CD4-positive, alpha-beta T cell treated with Interleukin-6 at 100 ng/mL for 8 hours (primary cell): ENCODE measurements at places on chromosomes 1 and 21.

GRCh38 chr1:55868026-55868425 lies 652.9 kb upstream of the USP24 start:
- DNase-seq, result no peak

GRCh38 chr1:174874331-174875053 lies 125.3 kb upstream of the CACYBP start:
- no peak for DNase-seq

GRCh38 chr1:100866041-100866900 lies 28.4 kb downstream of the EXTL2 start:
- peak; percentile 2 for DNase-seq

- DNase-seq, result peak; percentile 19
These were observed 1.3 kb downstream of the TGFBR3 start for GRCh38 chr1:91884459-91885212.

GRCh38 chr1:34858901-34859445 lies 576 bp downstream of the SMIM12 start:
- DNase-seq, result no peak

DNA sequence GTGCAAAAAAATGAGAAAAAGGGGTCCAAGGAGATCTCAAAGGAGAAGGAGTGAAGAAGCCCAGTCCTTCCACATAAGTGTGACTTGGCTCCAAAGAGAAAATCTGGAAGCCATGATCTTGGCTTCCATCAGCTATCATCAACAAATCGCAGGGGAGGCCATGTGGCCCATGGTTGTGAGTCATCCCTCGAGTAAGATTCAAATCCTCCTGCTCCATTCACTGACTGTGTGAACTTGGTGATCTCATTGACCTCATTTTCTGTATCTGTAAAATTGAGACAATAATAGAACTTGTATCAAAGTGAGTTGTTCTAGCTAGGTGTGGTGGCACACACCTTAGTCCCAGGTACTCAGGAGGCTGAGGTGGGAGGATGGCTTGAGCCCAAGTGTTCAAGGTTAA lies 79.1 kb upstream of the OLIG2 start:
- no peak for DNase-seq

- DNase-seq, result no peak
These were observed 27.5 kb upstream of the MYSM1 start for GRCh38 chr1:58727364-58727763.

DNA sequence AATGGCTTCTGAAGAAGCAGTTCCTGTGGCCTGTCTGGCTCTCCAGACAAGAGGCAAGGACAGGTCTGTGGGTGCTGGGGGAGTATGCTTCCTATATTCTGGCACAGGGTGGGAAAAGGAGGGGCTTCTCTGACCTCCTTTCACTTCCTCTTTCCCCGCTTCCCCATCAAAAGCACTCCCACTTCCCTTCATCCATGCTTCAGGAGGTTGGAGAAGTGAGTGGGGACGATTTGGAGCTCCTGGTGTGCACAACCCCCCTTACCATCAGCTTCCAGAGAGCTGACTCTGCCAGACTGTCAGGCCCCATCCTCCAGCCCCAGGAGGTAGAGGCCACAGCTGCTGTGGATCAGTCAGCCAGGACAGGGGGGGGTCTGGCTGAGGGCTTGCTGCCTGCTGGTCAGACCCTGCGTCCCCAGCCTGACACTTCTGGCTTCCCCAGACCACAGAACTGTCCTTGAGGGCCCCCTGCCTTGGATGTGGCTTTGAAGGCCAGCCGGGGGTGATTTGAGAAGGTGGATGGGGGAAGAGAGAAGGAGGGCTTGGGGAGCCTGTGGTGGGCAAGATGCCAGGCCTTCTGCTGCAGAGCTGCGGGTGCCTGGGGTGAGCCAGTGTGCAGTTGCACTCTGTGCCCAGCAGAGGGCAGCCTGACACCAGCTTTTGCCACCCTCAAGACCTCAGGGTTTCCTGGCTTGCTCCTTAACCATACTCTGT lies 21.5 kb upstream of the TMEM222 start:
- DNase-seq, result peak; percentile 76

GRCh38 chr1:37152491-37152890 lies 118.2 kb upstream of the GRIK3 start:
- no peak for DNase-seq

- no peak for DNase-seq
These were observed 54.1 kb downstream of the KCNJ15 start for GRCh38 chr21:38310646-38311485.

DNA sequence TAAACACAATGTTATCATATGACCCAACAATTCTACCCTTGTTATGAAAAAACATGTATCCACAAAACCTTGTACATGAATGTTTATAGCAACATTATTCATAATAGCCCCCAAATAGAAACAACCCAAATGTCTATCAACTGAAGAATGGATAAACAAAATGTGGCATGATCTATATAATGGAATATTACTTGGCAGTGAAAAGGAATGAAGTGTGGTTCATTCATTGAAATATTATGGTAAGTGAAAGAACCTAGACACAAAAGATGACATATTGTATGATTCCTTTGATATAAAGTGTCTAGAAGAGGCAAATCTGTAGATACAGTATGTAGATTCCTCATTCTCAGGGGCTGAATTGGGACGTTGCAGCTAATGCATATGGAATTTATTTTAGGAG lies 151.2 kb downstream of the KIF26B start:
- DNase-seq, result no peak

DNA sequence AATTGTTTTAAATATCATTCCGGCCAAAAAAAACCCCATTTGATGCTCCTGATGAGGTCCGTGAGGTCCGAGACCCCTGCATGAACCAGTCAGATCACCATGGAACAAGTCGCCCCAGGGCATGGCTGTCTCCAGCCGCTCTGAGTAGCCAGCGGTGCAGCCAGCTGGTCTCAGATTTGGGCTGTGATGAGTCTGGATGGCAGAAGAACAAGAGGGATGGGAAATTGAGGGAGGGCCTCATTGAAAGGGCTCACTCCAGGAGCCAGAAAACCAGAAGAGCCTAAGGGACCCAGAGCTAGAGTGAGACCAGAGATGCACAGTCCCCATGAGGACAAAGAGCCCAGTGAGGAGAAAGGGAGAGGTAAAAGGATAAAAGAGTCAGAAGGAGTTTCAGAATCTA lies 174.0 kb downstream of the TOMM20 start:
- no peak for DNase-seq

DNA sequence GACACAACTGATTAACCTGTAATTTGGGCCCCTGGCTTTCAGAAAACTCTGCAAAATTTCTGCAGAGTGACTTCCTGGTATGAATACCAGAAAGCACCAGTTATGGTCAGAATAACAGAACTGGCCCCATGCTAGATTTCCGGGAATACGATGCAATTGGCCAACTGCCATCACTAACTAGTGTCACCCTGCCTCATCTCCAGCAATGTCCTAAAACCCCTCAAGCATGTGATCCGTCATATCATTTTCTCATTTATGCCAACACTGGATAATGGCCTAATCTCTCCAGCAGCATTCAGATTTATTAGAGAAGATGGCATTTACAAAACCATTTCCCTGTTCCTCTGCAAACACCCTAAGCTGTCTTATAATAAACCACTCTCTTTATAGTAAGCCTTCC lies 15.4 kb downstream of the KAZN start:
- no peak for DNase-seq

DNA sequence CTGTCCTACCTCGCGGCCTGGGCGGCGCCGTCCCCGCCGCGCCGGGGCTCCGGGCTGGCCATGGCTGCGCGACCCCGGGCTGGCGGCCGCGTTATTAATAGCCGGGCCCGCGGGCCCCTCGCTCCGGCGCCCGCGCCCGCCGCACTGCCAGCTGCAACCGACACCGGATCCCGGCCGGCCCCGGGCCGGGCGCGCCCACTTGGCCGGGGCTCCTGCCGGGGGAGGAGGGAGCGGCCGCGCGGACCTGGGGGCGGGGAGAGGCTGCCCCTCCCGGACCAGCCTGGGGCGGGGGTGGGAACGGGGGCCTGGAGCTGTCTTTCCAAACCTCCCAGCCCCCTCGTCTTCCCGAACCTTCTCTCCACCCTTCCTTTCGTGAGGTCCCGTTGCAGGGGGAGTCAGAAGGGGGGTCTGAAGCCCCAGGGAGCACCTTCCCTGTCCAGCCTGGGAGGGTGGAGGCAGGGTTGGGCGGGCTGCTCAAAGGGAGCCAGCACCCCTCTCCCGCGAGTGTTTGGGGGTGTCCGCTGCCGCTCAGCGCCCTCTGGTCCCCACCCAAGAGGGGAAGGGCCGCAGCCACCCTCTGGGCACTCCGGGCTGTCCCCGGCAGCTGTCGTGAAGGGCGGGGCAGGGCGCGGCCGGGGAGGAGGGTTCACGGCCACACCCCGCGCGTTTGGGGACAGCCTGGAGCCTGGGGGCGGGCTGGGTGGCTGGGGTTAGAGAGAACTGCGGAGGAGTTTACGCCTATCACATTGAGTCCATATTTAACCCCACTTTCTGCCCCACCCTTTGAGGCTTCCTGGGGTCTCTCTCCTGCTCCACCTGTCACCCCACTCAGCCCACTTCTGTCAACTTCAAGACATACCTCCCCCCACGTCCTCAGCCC lies at the start of gene SYNC:
TSS of gene SYNC (minus strand) at position 172 of the 880 bp plus-strand sequence. CDS start at position 62, 110 bp downstream.
- DNase-seq, result no peak

- no peak for DNase-seq
These were observed 97.8 kb upstream of the ADGRL2 start for GRCh38 chr1:81702903-81703302.

- no peak for DNase-seq
These were observed 26.3 kb downstream of the PLEKHA6 start for GRCh38 chr1:204333427-204333826.

GRCh38 chr1:76868154-76868882 lies 1.0 kb downstream of the ST6GALNAC5 start:
- DNase-seq, result no peak

DNA sequence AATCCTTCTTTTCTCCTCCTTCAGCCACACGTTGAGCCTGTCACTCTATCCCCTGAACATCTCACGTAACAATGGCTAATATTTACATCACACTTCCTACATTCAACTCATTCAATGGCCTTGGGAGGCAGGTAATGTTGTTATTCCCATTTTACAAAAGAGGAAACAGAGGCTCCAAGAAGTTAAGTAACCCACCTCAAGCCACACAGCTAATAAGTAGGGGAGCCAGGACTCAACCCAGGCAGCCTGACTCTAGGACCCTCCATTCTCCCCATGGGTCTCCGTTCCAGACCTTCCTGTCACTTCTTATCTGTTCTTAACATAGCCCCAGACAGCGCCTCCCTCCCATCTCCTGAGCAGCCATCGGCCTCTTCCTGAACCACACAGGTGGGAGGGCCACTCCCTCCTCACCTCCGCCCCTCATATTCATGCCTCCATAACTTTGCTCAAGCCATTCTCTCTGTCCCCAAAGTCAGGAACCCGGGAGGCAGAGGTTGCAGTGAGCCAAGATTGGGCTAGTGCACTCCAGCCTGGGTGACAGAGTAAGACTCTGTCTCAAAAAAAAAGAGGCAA lies 2.2 kb downstream of the PADI4 start:
- no peak for DNase-seq

DNA sequence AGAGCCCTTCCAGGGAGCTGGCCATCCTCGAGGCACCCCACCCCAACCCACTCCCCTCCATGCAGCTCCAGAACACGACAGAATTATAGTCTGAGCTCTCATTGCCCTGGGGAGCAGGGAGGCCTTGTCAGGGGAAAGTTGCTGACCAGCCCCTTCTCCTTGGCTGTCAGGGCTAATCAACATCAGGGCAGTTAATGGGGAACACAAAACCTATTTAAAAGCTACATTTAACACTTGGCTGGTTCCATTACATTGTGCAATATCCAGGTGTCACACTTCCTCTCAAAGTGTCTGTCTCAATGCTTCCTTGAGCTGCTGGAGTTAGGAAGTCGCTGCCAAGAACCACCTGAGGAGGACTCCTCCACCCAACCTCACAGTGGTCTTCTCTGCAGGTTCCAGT lies 111.8 kb upstream of the GRIK3 start:
- no peak for DNase-seq

GRCh38 chr1:34140011-34140676 lies 24.9 kb downstream of the CSMD2 start:
- DNase-seq, result no peak

GRCh38 chr1:228060458-228061190 lies 21.9 kb upstream of the ARF1 start:
- DNase-seq, result no peak

GRCh38 chr1:36908096-36908495 lies 126.2 kb downstream of the GRIK3 start:
- no peak for DNase-seq

DNA sequence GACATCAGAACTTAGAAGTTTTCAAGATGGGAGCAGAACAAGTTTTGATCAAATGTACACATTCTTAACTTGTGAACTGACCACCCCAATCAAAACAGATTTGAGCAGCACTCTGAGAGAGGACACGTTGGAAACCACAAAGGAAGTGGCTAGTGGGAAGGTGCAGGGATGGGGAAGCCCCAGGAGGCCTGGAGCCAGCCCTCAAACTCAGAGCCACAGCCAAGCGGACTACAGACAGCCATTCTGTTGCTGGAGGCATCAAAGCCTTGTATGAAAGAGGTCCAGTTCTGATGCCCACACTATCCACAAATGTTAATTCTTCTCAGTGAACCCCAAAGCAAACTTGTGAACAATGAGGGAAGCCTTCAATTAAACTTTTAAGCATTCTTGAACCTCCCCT lies 143.6 kb upstream of the RAB4A start:
- DNase-seq, result no peak

- DNase-seq, result no peak
These were observed 60.6 kb downstream of the SDCCAG8 start for GRCh38 chr1:243316366-243316989.

- peak; percentile 86 for DNase-seq
These were observed 2.0 kb upstream of the RCSD1 start for GRCh38 chr1:167627865-167628641.

GRCh38 chr21:43331962-43332828 lies 94.7 kb downstream of the SIK1 start:
- DNase-seq, result no peak

GRCh38 chr1:167095368-167095767 lies 1.5 kb downstream of the STYXL2 start:
- no peak for DNase-seq

DNA sequence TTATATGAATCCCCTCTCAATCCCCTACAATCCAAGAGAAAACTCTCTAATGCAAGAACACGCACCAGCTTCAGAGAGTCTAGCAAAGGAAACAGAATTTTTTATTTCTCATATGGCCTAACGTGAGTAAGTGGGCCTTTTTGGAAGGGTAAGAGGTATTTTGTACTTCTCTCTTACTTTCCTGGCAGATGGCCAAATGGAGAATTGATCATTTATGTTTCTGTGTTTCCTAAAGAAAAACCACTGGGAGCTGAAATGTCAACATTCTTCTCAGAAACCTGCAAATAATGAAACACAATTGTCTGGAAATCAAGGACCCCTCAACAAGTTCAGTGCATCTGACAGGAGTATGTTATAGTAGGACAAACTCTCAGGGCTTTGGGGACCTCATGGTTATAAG lies 176.4 kb upstream of the C8B start:
- DNase-seq, result no peak
